ENCODE measurements at places on chromosomes 16 and 17. TPM values are rescaled to one million over a fixed set of nuclear protein-coding genes. Genes with fewer than 3 reads are reported as not detected.

The STAT5A gene
- 259 TPM for total RNA-seq

- H3K4me1 ChIP-seq: no peaks in the 10 kb centered on the region
- H3K4me3 ChIP-seq: no peak within 1 kb of the TSS
- DNase-seq: no peak
- no peaks in the 10 kb centered on the region for H3K36me3 ChIP-seq
Observed at GRCh38 chr16:75251280-75252048, at the start of gene BCAR1. Gene BCAR1, minus strand, starts transcription at chr16:75251624. Its CDS starts 142 bp downstream, at chr16:75251482.

DNA sequence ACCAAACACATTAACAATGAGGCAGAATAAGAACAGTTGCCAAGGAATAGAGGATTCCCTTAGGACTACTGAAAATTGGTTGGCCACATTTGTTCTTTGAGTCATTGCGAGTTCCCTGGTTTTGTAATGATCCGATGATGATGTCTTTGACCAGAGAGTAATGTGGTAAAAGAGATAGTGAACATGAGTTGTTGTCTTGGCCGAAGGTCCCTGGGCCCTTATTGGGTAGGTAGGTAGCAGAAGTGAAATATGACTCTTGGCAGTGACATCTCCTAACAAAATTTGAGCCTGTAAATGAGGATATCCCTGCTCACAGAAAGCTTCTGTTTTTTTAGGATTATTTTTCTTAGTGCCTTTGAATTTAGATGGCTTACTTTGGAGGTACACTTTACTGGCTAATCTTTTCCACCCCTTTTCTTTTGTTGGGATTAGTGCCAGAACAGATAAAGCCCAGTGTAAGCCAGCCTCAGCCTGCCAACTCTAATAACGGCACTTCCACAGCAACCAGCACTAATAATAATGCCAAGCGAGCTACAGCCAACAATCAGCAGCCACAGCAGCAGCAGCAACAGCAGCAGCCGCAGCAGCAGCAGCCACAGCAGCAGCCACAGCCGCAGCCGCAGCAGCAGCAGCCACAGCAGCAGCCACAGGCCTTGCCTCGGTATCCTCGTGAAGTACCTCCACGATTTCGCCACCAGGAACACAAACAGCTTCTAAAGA, 47.2 kb downstream of the TNRC6A start:
- H3K27ac ChIP-seq: no peak overlapping the region
- no peaks in the 10 kb centered on the region for H3K27me3 ChIP-seq
- H3K4me1 ChIP-seq: no peaks in the 10 kb centered on the region

DNA sequence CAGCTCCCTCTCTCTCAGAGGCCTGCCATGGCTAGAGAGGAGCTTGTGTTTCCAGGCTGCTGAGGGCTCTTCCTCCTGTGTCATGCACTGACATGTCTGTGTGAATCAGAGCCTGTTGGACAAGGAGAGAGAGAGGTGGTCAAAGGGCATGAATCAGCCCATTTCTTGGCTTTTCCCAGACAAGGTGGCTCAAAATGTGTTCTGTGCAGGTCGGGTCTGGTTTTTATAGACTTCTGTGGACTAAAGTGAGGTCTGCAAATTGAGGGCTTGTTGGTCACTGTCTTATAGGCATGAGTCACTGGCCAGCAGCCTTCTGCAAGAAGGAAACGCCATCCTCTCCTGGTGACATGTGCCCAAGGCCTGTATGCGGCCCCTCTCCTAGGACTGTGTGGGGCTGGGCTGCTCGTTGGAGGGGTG, 97.9 kb downstream of the FOXL1 start:
- no peaks in the 10 kb centered on the region for H3K36me3 ChIP-seq
- H3K27me3 ChIP-seq: no peaks in the 10 kb centered on the region
- H3K4me1 ChIP-seq: no peaks in the 10 kb centered on the region
- no peak for DNase-seq

GRCh38 chr16:87696726-87697125, 69.1 kb downstream of the KLHDC4 start:
- H3K4me1 ChIP-seq: peaks cover 21% of the 10 kb centered on the region
- H3K27me3 ChIP-seq: no peaks in the 10 kb centered on the region
- no peak for DNase-seq
- H3K4me3 ChIP-seq: no peak overlapping the region
- no peak overlapping the region for H3K27ac ChIP-seq

The TNK1 gene
- total RNA-seq: 5.8 TPM

The RASL10B gene
- 0.80 TPM for total RNA-seq

DNA sequence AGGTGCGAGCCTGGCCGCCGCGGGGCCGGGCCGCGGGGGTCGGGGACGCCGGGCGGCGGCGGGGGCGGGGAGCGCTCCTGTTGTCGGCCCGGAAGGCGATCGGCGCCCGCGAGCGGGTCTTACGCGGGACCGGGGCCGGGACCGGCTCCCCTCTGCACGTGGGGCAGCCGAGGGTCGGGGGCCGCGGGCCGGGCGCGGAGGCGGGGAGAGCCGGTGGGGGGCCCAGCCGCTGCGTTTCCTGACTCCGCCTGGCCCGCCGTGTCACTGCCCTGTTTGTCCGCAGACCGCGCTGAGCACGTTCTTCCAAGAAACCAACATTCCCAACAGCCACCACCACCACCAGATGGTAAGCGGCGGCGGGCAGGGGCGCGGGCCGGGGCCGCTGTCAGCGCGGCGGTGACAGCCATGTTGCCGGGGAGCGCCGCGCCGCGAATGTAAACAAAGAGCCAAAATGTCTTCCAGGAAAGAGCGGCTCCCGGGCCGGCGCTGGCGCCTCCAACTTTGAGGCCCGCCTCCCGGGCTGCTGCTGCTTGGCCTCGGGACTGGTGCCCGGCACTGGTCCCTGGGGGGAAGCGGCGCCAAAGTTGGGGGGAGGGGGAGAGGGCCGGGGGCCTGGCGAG, 586 bp downstream of the UBALD2 start:
- DNase-seq: peak; percentile 74
- H3K4me3 ChIP-seq: peak overlapping the region; percentile 87
- no peaks in the 10 kb centered on the region for H3K27me3 ChIP-seq
- H3K4me1 ChIP-seq: peaks cover 72% of the 10 kb centered on the region
- peaks cover 23% of the 10 kb centered on the region for H3K36me3 ChIP-seq
- H3K27ac ChIP-seq: peak overlapping the region; percentile 79

Measured in CD8-positive, alpha-beta memory T cell (primary cell).